Muscle of leg (tissue), 16 donors: ENCODE measurements at places on chromosomes 12 and 14.
A peak's percentile ranks its signal among the peaks of the same experiment; 100 is the strongest.

DNA sequence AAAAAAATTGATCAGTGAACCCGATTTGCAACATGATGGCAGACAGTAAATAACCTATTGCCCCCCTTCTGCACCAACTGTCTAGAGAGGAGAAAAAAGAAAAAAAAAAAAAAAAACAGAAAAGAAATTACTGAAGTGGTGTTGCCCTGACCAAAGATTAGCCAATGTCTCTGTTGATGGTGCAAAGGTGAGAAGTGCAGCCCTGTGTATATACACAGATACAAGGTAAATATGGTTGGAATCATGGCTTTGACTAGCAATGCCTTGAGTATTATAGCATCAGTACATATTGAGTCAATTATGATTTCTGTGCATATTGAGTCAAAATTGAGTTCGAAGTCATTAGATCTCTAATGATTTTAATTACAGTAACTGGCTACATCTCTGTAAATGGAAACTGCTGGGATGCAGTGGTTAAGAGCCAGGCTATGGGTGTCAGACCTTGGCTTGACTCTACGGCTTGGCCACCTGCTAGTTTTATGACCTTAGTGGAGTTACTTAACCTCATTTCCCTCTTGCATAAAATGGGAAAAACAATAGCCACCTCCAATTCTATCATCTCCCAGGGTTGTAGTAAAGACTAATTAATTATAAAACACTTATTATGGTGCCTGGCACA is 51.0 kb downstream of the EGLN3 start:
- H3K36me3 ChIP-seq, result no peaks in the 10 kb centered on the region
- H3K4me3 ChIP-seq, result no peak overlapping the region
- no peaks in the 10 kb centered on the region for H3K27me3 ChIP-seq
- DNase-seq, result no peak
- H3K27ac ChIP-seq, result no peak overlapping the region

DNA sequence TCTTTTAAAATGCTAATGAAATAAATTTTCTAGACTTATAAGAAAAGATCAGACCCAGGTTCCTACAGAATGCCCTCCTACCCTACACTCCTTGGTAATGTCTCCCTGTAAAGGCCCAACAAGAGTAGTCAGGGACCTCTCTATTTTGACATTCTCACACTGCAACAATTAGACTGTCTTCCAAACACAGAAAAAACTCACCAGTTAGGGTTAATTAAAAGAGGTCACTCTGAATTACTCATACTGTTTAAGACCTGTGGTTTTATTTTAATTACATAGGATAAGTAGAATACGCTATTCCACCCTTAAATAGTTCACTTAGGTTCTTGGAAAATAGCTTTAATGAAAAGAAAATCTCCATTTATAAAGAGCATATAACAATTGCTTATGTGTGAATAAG is 142.4 kb downstream of the ITPR2 start:
- H3K36me3 ChIP-seq, result no peaks in the 10 kb centered on the region
- no peak overlapping the region for H3K4me3 ChIP-seq
- H3K4me1 ChIP-seq, result no peaks in the 10 kb centered on the region
- no peaks in the 10 kb centered on the region for H3K27me3 ChIP-seq
- H3K27ac ChIP-seq, result no peak overlapping the region

DNA sequence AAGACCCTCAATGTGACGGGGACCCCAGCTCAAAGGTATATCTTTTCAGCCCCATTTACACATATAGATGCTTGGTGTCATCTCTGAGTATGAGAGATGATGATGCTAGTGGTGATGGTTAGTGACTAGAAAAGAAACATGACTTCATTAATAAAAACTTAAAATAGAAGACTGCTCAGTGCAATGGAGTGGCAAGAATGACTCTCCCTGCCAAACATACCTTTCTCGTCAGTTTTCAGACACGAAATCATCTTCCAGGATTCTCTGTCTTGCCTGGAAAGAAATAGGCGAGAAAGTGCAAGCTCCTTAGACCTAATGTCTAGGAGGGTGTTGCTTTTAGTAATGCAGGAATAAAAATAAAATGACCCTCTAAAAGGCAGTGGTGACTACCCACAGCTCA is 71.7 kb downstream of the TPH2 start:
- H3K4me1 ChIP-seq, result peaks cover 2% of the 10 kb centered on the region
- no peaks in the 10 kb centered on the region for H3K36me3 ChIP-seq
- no peaks in the 10 kb centered on the region for H3K27me3 ChIP-seq
- peak; percentile 17 for DNase-seq
- H3K4me3 ChIP-seq, result no peak overlapping the region

- H3K4me1 ChIP-seq, result no peaks in the 10 kb centered on the region
- H3K27me3 ChIP-seq, result no peaks in the 10 kb centered on the region
- H3K27ac ChIP-seq, result no peak overlapping the region
- DNase-seq, result no peak
- no peak overlapping the region for H3K4me3 ChIP-seq
- no peaks in the 10 kb centered on the region for H3K36me3 ChIP-seq
These were observed 66.2 kb downstream of the PTGER2 start for GRCh38 chr14:52380294-52380693.

- no peaks in the 10 kb centered on the region for H3K36me3 ChIP-seq
- H3K27ac ChIP-seq, result no peak overlapping the region
- DNase-seq, result no peak
- H3K4me3 ChIP-seq, result no peak overlapping the region
- peaks cover 9% of the 10 kb centered on the region for H3K4me1 ChIP-seq
These were observed 62.9 kb downstream of the RFX4 start for GRCh38 chr12:106645465-106646330.

DNA sequence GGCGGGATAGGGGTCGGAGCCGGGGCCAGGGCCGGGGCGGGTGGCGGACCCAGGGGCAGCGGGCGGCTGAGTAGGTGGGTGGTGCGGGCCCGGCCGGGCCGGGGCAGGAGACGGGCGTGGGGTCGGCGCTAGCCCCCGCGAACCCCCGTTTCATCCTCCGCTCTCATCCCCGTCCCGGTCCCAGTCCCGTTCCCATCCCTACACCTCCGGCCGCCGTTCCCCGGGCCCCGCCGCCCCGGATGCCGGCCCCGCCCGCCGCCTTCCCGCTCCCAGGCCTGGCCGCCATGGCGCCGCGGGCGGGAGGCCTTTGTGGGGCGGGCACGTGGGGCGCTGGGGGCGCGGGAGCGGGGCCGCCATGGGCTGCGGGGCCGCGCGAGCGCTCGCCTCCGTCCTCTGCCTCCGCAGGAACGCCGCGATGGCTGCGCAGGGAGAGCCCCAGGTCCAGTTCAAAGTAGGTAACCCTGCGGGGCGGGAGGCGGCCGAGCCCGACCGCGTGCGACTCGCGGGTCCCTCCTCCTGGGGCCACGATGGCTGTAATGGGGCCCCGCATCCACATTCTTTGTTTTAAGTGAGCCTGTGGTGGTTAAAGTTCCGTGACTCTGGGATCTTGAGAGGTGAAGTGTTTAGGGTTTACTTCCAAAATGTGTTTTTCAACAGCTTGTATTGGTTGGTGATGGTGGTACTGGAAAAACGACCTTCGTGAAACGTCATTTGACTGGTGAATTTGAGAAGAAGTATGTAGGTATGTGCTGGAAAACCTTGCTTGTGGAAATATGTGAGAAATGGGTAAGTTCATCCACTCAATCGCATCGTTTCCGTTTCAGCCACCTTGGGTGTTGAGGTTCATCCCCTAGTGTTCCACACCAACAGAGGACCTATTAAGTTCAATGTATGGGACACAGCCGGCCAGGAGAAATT is 572 bp downstream of the RAN start:
- H3K4me1 ChIP-seq, result peaks cover 10% of the 10 kb centered on the region
- peak overlapping the region; percentile 74 for H3K27ac ChIP-seq
- H3K27me3 ChIP-seq, result no peaks in the 10 kb centered on the region

- H3K27me3 ChIP-seq, result no peaks in the 10 kb centered on the region
- H3K36me3 ChIP-seq, result no peaks in the 10 kb centered on the region
- no peak overlapping the region for H3K4me3 ChIP-seq
These were observed 145.3 kb downstream of the BCAT1 start for GRCh38 chr12:24803430-24804245.

GRCh38 chr12:88153959-88154358 is 11.9 kb downstream of the TMTC3 start:
- H3K36me3 ChIP-seq, result peaks cover 3% of the 10 kb centered on the region
- H3K4me1 ChIP-seq, result no peaks in the 10 kb centered on the region
- H3K27me3 ChIP-seq, result no peaks in the 10 kb centered on the region
- DNase-seq, result peak; percentile 50
- H3K27ac ChIP-seq, result no peak overlapping the region

GRCh38 chr12:95626854-95627253 is 75.6 kb upstream of the USP44 start:
- no peak overlapping the region for H3K27ac ChIP-seq
- H3K4me1 ChIP-seq, result peaks cover 8% of the 10 kb centered on the region
- no peak overlapping the region for H3K4me3 ChIP-seq
- no peaks in the 10 kb centered on the region for H3K27me3 ChIP-seq
- no peaks in the 10 kb centered on the region for H3K36me3 ChIP-seq

GRCh38 chr12:54280468-54281260 is at the start of gene HNRNPA1:
TSS of gene HNRNPA1 (plus strand) at chr12:54280726. CDS start at chr12:54280808, 82 bp downstream.
- peak; percentile 100 for DNase-seq
- no peaks in the 10 kb centered on the region for H3K27me3 ChIP-seq
- peaks cover 34% of the 10 kb centered on the region for H3K36me3 ChIP-seq
- H3K4me1 ChIP-seq, result peaks cover 28% of the 10 kb centered on the region

- no peak overlapping the region for H3K4me3 ChIP-seq
- no peaks in the 10 kb centered on the region for H3K36me3 ChIP-seq
- no peak for DNase-seq
- no peaks in the 10 kb centered on the region for H3K4me1 ChIP-seq
- H3K27ac ChIP-seq, result no peak overlapping the region
These were observed 56.1 kb downstream of the EPS8 start for GRCh38 chr12:15733136-15733535.

DNA sequence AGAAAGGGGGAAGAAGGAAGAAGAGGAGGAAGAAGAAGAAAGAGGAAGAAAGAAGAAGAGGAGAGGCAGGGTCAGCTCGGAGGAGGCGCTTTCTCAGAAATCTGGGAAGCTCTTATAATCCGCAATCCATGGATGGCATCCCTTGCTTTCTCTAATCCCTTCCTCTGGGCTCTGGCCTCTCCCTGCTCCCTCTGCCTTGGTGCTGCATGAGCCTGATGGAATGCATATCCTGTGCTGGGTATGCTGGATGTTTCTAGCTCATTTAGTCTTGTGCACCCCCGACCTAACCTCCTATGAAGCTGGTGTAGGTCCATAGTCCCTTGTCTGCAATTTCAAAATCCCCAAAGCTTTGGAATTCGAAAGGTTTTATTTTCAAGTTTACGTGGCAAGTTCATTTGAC is 94.2 kb upstream of the MYL2 start:
- H3K36me3 ChIP-seq, result no peaks in the 10 kb centered on the region
- DNase-seq, result no peak
- H3K4me1 ChIP-seq, result no peaks in the 10 kb centered on the region
- no peak overlapping the region for H3K27ac ChIP-seq

GRCh38 chr12:38586789-38587188 is 270.2 kb downstream of the ALG10B start:
- H3K27ac ChIP-seq, result no peak overlapping the region
- no peaks in the 10 kb centered on the region for H3K27me3 ChIP-seq
- no peaks in the 10 kb centered on the region for H3K36me3 ChIP-seq
- no peak for DNase-seq
- H3K4me3 ChIP-seq, result no peak overlapping the region

GRCh38 chr14:75230140-75230792 is 48.4 kb upstream of the FOS start:
- peaks cover 8% of the 10 kb centered on the region for H3K4me1 ChIP-seq
- no peaks in the 10 kb centered on the region for H3K36me3 ChIP-seq
- no peak overlapping the region for H3K4me3 ChIP-seq
- no peak for DNase-seq

DNA sequence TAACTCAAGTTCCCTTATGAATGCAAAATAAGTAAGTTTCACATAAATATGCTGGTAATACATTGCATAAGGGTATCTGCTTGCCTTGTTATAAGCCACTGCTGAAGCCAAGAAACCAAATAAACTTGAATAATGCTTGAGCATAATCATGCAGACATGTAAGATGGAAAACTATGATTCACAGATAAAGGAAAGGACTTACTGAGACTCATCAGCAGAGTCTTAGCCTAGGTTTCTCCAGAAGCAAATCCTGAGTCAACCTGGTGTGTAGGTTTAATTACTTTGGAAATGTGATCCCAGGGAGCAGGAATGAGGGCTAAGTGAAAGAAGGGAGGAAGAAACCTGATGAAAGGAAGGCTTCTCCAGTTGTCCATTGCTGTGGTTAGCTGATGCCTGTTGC is 107.7 kb upstream of the BTG1 start:
- H3K27me3 ChIP-seq, result no peaks in the 10 kb centered on the region
- no peaks in the 10 kb centered on the region for H3K36me3 ChIP-seq
- no peak overlapping the region for H3K4me3 ChIP-seq
- DNase-seq, result no peak
- peaks cover 2% of the 10 kb centered on the region for H3K4me1 ChIP-seq
